ENCODE measurements at places on chromosomes 5 and 9.

- no peak for DNase-seq
These were observed 6.4 kb upstream of the SNX30 start for GRCh38 chr9:112744177-112744576.

GRCh38 chr9:98755006-98755618 is 41.2 kb downstream of the ANKS6 start:
- DNase-seq: no peak

GRCh38 chr9:121280715-121281613 is 13.0 kb downstream of the GSN start:
- no peak for DNase-seq

GRCh38 chr9:98094316-98094715 is 24.7 kb downstream of the TRIM14 start:
- no peak for DNase-seq

GRCh38 chr5:137395011-137395755 is 103.9 kb downstream of the SPOCK1 start:
- DNase-seq: no peak

- DNase-seq: no peak
These were observed 149.6 kb downstream of the PRR16 start for GRCh38 chr5:120613729-120614128.

GRCh38 chr5:7606840-7607465 is 211.0 kb downstream of the ADCY2 start:
- DNase-seq: no peak
